SHP77 (cell line): ENCODE measurements at places on chromosomes 12 and 14.

- no peak for DNase-seq
These were observed 76.9 kb downstream of the ATF7IP start for GRCh38 chr12:14442221-14442881.

- DNase-seq: no peak
These were observed 78.6 kb downstream of the ARF6 start for GRCh38 chr14:49971156-49972130.

GRCh38 chr14:32621585-32621984 is 292.5 kb downstream of the AKAP6 start:
- DNase-seq: no peak

DNA sequence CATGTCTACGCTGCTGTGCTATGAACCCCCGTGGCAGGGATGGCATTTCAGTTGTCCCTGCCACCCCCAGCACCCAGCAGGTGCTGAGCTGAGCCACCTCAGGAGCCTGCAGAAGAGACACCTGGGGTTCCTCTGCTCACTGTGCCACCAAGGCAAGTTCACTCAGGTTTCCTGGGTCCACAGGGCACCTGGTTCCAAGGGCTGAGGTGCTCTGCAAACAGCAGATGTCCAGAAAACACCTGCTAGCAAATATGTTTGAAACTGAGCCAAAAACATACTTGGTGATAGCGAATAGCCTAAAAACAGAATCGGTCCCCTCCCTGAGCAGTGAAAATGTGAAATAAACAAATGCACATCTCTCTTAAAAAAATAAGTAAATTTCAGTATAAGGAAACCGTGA is 35.6 kb upstream of the GPR68 start:
- DNase-seq: peak; percentile 19

GRCh38 chr12:103799504-103799856 is 41.6 kb downstream of the NT5DC3 start:
- peak; percentile 51 for DNase-seq

- DNase-seq: no peak
These were observed 135.5 kb upstream of the CPM start for GRCh38 chr12:69068448-69068847.

GRCh38 chr12:107829271-107829670 is 54.8 kb downstream of the ASCL4 start:
- no peak for DNase-seq

DNA sequence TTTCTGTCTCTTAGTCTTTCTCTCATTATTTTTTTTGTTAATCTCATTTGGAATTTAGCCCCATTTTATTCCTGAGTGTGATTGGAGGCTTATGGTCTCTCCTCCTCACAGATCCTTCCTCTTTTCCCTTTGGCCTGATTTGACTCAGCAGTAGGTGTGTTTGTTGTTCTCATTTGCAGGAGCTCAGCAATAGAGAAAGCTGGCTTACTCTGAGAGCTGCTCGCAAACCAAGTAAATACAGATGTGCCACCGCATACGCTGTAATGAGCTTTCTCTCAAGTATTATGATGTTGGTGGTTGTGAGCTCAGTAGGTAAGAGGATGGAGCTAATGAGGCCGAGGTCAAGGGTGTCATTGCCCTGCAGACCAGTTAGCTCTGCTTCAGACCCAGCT is 206.5 kb downstream of the ETV6 start:
- no peak for DNase-seq

- DNase-seq: no peak
These were observed 139.5 kb downstream of the RMST start for GRCh38 chr12:97601934-97602720.

GRCh38 chr12:71392521-71393145 is 47.0 kb upstream of the LGR5 start:
- DNase-seq: peak; percentile 70

DNA sequence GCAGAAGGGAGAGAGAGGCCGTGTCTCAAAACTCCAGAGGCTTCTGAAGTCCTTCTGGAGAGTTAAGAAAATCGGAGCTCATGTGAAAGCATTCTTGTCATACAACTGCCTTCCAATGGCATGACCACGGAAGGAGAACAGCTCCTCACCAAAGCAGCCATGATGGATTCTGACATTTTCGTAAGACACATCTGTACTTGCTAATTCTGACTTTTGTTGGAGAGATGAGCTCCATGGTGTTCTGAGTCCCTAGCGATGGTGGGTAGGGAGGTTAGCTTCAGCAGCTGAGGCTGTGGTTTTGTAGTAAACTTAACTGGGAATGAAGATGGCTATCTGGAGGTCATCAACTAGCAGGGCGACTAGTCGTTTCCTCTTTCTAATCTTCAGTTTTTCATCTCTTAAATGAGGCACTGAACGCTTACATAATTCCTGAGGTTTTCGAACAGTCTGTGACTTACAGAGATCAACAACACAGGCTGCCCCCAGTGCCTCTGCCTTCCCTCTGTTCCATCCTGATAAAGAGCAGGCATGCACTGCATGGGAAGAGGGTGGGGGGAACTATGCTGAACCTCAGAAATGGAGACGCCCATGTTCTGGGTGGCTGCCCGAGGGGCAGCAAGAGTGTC is 28.6 kb upstream of the DICER1 start:
- DNase-seq: no peak

GRCh38 chr14:104137297-104138097 is 890 bp upstream of the KIF26A start:
- DNase-seq: peak; percentile 32

DNA sequence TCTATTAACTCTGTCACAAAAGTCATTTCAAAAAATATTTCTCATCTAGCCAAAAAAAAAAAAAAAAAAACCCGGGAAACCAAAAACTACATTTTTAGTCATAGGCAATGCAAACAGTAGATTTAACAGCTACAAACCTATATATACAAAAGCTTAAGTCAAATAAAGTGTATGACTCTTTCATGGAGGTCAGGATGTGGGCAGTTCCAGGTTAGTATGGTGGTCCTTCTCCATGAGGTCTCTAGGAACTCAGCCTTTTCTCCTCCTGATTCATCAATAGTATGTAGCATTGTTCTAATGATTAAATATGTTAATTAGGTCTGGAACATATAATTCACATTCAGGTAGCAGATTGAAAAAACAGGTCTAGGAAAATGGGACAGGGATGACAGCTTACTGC is 586.5 kb downstream of the SLC16A7 start:
- no peak for DNase-seq

DNA sequence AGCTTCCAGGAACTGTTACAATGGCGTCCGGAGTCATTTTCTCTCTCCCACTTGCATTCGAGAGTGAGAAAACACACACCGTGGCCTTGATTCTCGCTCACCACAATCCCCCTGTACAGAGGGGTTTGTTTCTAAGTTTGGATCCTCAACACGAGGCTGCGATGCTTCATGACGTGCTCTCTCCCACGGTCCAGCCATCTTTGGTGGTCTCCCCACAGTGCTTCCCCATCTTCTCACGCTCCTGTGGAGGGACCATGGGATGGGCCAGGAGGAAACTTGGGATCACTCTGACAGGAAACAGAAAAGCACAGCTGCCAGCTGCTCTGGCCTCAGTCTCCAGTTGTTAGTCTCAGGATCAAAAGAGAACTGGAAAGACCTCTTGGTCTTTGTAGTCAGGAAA is 28.1 kb downstream of the OR10P1 start:
- no peak for DNase-seq

- no peak for DNase-seq
These were observed 4.3 kb upstream of the CD63 start for GRCh38 chr12:55733021-55733555.
